ENCODE measurements at places on chromosomes 1 and 21.

- DNase-seq, result no peak
Observed at GRCh38 chr1:11793819-11794218, 11.9 kb downstream of the MTHFR start.

- no peak for DNase-seq
Observed at GRCh38 chr1:156342166-156342955, 4.0 kb downstream of the TSACC start.

DNA sequence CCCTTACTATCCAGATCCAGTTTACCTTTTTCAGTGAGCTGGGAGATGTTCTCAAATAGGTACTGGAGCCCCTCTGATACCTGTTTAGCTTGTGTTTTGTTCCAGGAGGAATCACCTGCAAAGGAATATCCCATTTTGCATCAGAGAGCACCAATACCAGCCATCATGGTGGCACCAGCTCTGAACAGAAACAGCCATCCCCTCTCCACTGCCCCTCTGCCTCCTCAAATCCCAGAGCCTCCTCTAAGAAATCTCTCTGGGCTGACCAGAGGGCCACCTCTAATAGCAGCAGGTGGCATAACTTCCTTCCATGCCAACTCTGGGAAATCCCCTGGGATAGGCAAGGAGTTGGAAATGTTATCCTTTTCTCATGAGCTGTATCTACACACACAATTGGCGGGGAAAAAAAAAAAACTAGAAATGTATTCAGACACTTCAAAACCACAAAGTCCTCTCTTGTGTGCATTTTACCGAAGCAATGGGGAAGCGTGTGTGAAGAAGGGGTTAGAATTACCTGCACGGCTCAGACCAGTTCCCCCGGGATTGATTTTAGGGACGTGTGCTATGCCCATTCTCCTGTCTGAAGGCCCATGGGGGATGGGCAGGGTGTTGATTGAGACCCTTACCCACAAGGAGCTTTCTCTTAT is 2.4 kb downstream of the PGLYRP4 start:
- DNase-seq, result no peak

GRCh38 chr1:174222166-174222949 is 63.0 kb downstream of the RABGAP1L start:
- no peak for DNase-seq

GRCh38 chr1:9231648-9232332 is 2.8 kb upstream of the H6PD start:
- no peak for DNase-seq

DNA sequence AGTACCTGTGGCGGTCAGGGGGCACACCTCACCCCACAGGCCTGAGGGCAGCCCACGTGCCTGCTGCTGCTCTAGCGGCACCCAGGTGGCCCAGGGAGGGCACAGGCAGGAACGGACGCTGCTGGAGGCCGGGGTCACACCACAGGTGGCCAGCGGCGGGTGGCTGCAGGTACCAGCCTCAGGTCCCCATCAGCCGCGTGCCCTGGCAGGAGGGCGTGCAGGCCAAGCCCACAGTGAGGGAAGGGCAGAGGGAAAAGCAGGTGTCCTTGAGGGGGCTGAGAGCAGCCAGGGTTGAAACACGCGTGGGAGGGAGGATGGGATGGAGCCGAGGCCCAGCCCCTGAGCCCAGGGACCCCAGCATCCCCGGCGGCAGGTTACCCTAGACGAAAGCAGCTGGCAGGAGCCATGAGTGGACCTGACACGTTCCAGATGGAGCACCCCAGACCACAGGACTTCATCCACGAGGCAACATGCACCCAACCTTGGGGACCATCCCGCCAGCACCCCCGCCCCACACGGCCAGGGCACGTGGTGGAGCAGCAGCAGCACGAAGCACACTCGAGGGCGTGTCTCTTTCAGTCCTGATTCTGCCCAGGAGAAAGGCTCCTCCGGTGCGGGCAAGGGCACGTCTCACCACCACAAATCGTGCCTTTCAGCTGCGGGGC is 3.7 kb downstream of the SLC19A1 start:
- no peak for DNase-seq

DNA sequence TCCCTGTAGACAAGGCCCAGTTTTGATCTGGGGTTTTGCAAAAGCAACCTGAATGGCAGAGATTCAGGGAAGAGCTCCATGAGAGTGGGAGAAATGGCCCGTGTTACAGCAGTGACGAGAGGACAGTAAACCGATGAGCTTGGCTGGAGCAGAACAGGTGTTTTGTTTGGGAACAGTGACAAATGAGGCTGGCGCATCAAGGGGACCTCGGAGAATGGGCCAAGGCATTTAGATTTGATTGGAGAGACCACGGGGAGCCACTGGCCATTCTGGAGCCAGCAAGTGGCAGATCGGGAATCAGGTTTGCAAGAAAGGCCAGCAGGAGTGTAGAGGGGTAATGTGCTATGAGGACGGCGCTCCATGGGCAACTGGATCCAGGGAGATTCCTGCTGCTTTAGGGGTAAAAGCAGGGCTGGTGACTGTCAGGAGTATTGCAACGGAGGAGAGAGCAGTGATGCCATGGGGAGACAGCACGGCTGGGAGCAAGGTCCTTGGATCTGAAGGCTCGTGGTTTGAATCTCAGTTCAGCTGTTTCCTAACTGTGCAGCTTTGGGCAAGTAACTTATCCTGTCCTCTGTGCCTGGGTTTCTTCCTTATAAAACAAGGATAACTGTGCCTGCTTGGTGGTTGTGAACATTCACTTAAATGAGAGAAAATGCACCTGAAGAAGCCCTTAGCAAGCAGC is 9.9 kb upstream of the KLHDC7A start:
- DNase-seq, result no peak

DNA sequence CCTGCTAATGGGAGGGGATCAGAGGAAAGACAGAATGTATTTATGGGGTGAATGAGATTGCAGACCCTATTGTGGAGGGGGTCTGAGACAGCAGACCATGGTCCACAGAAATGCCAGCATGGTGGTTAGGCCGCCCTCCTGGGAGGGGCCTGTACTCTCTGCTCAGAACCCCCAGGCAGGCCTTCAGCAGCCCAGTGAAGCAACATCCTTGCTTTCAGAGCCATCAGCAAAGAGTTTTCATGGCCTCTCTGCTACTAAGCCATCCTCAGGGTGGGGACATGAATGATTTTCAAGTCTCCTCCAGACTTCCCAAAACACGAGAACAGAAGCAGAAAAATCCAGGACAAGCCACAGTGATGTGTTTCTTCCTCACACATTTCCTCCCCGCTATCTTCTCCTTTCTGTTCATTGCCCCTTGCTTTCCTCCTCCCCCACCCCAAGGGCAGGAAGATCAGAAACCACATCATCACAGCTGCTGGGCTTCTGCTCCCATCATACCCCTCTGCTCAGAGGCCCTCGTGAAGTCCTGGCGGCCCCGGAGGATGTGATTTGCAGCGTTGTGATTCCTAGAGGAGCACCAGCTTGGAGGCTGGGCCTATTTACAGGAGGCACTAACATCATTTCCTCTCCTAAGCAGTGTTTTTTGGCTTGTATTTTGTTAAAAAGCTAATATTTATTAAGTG is 48.0 kb downstream of the ABCA4 start:
- DNase-seq, result peak; percentile 15

GRCh38 chr21:34609933-34610549 is 4.9 kb downstream of the RCAN1 start:
- no peak for DNase-seq

DNA sequence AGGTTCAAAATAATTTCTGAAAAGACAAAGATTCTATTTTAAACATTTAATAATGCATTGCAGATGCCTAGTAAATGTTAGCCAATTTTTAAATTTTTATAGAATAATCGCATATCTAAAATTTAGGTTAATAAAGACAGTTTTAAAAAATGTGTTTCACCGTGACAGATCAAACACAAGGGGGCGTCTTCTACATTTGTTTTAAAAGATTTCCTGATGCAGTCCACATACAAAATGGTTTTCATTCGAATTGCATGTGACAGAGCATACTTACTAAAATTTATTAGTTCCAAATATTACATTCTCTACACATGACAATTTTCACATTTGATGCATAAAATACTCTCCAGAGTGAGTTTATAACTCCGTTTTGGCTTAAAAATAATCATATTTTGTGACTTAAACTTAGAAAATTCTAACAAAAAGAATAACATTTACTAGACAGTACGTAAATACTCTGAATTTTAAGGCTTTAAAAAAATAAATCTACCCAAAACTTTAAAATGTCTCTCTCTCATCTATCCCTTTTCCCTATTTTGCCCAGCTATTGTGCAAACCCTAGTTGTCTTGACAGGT is 75.5 kb downstream of the ADAMTS1 start:
- peak; percentile 4 for DNase-seq

- no peak for DNase-seq
Observed at GRCh38 chr1:1037366-1038327, 17.7 kb downstream of the AGRN start.

DNA sequence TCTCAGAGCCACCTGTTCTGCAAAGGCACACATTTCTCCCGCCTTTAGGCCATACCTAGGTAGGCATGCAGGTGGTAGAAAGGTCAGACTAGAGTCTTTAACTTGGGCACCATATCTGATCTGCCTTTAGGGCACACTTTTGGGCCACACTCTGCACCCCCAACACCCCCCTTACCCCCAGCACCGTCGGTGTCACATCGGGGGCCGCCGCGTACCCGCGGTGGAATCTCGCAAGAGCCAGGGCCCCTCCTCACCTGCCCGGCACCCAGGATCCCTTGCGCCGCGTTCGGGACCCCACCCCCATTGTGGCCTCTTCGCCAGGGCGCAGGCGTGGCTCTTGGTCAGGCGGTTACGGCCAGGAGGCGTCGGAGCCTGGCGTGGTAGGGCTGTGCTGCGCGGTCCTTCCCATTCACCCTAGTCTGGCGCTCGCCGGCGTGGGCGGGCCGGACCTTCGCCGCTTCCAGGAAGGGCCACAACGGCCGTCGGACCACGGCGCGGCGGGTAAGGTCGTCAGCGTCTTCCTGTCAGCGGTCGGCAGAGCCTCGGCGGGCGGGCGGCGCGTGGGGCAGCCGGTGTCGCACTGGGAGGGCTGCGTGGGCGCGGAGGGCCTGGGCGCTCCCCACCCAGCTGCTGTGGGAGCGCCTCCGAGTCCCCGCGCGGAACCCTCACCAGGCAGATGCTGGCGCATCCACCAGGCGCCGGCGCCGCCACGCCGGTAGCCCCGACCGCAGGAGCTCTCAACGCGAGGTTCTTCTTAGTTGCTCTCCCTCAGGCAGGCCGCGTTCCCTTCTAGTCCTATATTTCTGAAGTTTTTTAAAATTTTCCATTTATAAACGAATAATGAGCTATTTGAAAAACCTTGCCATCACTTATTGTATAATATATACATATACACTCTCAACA is at the start of gene DNAH14:
Gene DNAH14 (plus strand): TSS at position 341 of the 903 bp plus-strand sequence. CDS start 23,028 bp downstream, outside the sequence.
- peak; percentile 77 for DNase-seq

DNA sequence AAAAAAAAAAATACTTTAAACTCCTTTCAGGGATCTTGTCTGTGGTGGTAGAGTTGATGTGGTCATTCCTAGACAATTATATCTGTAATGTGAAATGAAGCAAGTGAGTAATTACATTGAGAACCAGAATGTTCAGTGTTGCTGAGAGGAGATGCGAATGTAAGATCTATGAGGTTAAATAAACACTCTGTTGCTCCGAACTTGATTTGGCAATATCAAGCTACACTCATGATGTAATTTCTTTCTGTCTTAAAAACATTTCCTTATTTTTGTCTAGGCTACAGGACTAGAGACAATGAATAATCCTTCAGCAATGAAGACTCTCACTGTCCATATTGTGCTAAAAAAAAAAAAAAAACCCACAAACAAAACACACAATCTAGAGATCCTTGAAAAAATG is 63.1 kb upstream of the IGSF5 start:
- no peak for DNase-seq

GRCh38 chr21:33237486-33237885 is 7.7 kb downstream of the IFNAR2 start:
- DNase-seq, result no peak

GRCh38 chr1:25431955-25432719 is 1.4 kb downstream of the MACO1 start:
- no peak for DNase-seq

DNA sequence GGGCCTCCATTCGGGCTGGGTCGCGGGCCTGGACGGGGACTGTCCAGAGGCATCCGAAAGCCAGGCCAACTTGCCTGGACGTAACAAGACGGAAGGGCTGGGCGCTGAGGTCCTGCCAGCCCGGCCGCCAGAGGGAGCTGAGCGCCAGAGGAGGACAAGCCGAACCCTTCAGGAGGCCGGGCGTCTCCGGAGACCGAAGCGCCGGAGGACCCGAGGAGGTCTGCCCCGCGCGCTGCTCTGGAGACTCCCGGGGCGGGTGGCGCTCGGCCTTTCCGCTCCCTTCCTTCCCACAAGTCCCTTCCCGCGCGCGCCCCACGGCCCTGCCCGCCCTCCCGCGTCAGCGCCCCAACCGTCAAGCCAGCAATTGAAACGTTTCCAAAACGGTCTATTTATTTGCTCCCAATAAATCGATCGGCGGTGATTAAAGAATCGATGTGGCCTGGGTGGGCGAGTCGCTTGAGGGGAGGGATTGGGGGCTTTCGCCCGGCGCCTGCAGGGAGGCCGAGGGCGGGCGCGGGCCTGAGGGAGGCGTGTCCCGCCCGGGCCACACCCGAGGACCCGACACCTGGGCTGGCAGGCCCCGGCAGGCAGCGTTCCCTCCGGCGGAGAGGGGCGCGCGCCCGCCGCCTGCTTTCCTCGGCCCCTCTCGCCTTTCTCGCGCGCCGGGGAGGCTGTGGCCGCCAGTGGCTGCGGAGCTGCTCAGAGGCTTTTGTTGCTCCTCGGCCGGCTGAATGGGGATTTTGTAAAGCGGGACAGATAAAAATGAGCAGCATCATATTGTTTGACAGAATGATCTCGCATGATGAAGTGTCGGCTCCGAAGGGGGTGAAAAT is 5.2 kb upstream of the FOXD3 start:
- DNase-seq, result peak; percentile 47

DNA sequence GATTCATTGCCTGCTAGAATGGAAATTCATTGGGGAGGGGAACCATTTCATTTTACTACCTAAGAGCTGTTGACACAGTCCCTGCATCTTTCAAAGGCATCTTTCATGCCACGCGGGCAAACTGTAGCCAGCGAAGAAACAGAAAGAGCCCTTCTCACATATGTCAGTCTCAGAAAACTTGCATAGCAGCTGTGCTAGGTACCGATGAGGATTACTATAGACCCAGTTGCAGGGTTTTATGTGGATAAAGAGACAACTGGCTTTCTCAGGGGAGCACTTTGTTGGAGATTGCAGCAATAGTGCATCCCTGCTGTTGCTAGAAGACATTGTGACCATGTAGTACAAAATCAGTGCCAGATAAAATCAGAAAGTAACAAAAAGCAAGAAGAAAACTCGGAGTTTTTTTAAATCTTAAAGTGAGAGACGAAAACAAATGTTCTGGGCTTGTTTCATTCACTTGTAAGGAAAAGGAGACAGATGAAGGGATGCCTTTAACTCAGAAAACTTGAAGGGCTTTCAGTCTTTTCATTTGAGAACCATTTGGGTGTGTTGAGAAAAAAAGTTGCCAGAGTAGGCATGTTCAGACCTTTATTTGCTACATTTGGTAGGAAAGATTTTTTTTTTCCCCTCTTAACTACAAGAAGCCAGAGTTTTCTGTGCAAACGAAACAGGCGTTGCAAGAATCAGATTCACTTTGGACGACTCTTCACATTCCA is 804.1 kb downstream of the USP25 start:
- DNase-seq, result no peak

- DNase-seq, result no peak
Observed at GRCh38 chr1:163528710-163529348, 207.1 kb downstream of the NUF2 start.
